Hair follicle dermal papilla cell (primary cell): ENCODE measurements at places on chromosomes 5 and 9. TPM values are rescaled to one million over a fixed set of nuclear protein-coding genes. Genes with fewer than 3 reads are reported as not detected.

QRFP gene
- total RNA-seq: not detected in 2 replicates

APBA1 gene
- 11.5 and 14.8 TPM in 2 replicates for total RNA-seq

AMBP gene
- total RNA-seq: 0.12 and 0.16 TPM in 2 replicates

TEX48 gene
- total RNA-seq: not detected in 2 replicates

UNC13B gene
- 29.1 and 29.2 TPM in 2 replicates for total RNA-seq

TRIO gene
- 365 and 383 TPM in 2 replicates for total RNA-seq

DIPK1B gene
- 0.12 TPM in 1 of 2 replicates, not detected in the other for total RNA-seq

GPR150 gene
- under 0.01 and 0.12 TPM in 2 replicates for total RNA-seq

FOXD4L5 gene
- total RNA-seq: 0.16 TPM in 1 of 2 replicates, not detected in the other

GHR gene
- total RNA-seq: 2.9 and 5.2 TPM in 2 replicates

CDH6 gene
- 1.5 and 2.1 TPM in 2 replicates for total RNA-seq

CTNND2 gene
- total RNA-seq: not detected in 2 replicates

ANKRD18B gene
- total RNA-seq: not detected in 2 replicates

FSTL4 gene
- total RNA-seq: not detected in 2 replicates

TYRP1 gene
- 1.1 TPM in 1 of 2 replicates, not detected in the other for total RNA-seq

RHOBTB3 gene
- total RNA-seq: 309 and 354 TPM in 2 replicates

BRD9 gene
- 28.8 and 30.3 TPM in 2 replicates for total RNA-seq

FST gene
- 77.4 and 80.5 TPM in 2 replicates for total RNA-seq

USP20 gene
- total RNA-seq: 13.2 and 13.8 TPM in 2 replicates
